ENCODE measurements at places on chromosomes 5 and 9.
A peak's percentile ranks its signal among the peaks of the same experiment; 100 is the strongest.

GRCh38 chr9:136695955-136696354 is 8.7 kb upstream of the AGPAT2 start:
- DNase-seq: no peak

GRCh38 chr9:22742401-22742800 is 295.8 kb downstream of the DMRTA1 start:
- DNase-seq: no peak

DNA sequence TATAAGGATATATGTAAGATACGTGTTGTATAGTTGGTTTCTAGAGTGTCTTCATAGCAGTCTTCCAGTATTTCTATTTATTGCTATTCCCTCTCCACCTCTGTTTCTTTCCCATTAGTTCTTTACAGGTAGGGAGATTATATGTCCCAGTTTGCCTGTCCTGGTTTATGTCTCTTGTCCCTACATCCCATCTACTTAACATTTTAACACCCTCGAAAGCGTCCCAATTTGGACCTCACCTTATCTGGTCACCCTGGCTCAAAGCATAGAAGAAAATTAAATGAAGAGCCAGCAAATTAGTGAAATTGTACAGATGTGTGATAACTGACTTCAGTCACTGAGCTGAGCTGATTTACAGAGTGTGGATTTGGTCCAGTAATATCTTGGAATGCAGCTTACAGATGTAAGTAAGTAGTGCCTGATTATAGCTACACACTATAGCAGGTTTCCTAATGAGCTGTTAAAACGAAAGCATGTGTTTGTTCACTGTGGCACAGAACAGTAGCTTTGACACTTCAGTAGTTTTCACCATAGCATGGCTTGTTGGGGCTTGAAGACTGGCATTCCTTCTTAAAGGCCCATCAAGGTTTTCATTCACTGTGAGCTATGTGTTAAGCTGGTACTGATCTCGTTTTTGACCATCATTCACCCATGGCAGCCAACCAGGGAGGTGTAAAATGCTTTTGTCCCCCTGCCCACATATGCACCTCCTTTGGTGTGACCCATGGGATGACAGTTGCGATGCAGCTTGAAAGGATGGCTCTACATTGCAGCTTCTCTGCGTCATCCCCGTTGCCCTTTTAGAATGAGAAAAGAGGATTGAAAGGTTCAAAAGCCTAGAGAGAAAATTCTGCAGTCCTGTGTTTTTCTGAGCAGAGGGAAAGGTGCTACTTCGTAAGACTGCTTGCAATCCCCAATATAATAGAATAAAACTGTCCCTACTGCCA is 192.1 kb upstream of the DMRT1 start:
- DNase-seq: no peak

GRCh38 chr9:138003485-138004190 is 126.1 kb downstream of the CACNA1B start:
- DNase-seq: no peak

DNA sequence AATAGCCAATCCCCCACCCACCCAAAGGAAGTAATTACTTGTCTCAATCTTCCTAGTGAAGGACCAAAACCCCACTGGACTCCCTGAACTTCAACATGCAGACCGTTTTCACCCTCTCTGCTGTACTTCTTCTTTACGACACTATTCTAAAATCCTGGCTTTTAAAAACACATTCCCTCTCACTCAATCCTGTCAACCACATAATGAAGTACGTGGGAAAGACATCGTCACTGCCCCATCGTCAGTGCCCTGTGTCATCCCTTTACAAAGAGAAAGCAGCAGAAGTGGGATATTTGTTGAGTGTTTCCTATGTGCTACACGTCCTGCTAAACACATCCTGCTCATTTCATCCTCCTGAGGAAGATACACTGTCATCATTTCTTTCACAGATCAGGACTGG is 54.2 kb downstream of the MAPKAP1 start:
- no peak for DNase-seq

DNA sequence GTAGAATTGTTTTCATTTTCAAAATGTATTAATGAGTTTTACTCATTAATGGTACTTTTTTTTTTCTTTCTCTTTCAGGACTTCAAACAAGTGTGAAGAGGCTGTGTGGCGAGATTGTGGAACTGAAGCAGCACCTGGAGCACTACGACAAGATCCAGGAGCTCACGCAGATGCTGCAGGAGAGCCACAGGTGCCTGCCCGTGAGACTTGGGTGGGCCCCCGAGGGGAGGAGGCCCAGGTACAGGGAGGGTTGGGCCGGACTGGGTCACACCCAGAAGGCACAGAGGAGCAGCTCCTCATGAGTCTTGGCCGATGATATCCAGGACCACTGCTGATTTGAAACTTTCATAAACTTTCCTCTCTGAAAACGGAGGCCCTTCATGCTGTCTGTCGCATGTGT is 35.6 kb downstream of the CEP72 start:
- no peak for DNase-seq

- DNase-seq: no peak
Measured at GRCh38 chr5:60916646-60917045, 28.2 kb downstream of the ERCC8 start.

DNA sequence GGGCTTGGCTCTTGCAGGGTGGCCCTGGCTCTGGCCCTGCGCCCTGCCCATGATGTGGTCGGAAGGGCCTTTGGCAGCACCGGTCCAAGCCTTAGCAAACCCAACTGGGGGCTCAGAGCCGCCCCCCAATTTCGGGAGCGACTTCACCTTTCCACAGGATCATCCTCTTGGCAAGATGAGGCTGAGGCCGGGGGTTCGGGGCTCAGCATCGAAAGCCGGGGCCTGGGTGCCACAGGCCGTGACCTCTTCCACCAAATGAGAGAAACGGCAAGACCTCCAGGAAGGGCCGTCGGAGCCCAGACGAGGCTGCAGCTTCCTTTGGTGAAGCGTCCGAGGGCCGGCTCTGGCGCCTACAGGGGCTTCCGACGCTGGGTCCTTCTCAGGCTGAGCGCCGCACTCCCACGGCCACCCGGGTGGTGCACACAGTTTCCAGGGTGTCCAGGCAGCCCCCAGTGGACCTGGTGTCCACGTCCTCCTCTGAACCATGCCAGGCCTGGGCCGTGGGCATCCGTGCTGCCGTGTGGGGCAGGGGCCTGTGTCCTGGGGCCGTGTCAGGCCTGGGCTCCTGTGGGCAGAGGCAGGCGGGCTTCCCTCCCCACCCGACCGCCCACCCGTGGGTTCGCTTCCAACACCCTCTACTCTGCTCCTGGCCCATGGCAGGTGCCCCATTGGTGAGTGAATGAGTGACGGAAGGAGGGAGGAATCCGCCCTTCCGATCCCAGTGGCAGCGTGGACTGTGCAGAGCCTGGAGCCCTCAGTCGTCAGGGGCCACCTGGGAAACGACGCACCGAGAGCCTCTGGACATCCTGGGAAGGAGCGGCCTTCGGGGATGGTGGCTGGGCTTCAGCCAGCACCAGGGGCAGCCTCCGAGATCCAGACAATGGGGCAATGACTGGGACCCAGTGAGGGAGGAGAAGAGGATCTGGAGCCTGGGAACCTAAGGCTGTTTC is 5.2 kb upstream of the AGPAT2 start:
- DNase-seq: no peak

DNA sequence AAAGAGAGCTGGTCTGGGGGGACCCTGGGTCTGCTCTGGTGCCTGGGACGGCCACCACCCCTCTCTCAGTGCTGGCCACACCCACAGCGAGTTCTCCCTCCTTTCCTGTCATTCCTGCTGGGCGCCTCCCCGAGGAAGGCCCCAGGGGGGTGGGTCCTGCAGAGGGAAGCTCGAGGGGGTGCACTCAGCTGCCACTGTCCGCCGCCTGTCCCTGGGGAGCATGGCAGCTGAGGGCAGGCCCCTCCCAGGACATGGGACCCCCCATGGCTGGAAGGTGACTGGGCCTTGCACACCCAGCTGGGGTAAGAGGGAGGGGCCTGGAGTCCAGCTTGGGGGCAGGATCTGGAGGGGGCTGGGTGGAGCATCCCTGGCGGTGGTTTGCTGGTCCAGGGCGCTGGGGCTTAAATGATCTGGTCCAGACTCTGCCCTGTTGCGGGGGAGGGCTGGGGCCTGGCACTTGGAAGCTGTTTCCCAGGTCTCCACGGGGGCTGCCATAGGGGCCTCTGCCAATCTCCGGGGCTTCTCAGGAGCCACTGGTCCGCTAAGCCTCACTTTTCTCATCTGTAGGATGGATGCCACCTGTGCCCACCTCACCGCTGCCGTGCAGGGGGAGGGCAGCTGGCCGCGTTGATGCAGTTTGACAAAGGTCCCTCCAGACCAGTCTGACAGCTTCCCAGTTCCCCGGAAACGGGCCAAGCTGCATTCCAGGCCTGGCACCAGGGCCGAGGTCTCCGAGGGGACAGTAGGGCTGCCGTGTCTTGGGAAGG is 6.0 kb upstream of the SLC2A6 start:
- DNase-seq: no peak

DNA sequence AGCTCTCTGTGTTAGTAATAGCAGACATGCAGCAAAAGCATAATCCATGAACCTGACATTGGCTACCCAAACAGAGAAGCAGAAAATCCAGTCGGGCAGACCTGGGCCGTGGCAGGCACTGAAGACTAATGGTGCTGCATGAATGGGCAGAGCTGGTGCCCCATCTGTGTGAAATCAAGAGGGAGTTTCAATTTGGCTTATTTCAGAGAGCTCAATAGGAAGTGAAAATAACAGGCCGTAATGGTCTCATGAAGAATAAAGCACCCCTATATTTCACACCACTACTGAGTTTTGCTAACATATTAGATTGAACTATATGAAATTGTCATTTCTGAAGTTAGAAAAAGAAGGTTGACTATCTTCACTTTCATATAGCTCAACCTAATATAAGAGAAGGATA is 149.7 kb downstream of the ENC1 start:
- no peak for DNase-seq

- peak; percentile 50 for DNase-seq
Measured at GRCh38 chr5:433836-434235, 9.1 kb upstream of the EXOC3 start.

DNA sequence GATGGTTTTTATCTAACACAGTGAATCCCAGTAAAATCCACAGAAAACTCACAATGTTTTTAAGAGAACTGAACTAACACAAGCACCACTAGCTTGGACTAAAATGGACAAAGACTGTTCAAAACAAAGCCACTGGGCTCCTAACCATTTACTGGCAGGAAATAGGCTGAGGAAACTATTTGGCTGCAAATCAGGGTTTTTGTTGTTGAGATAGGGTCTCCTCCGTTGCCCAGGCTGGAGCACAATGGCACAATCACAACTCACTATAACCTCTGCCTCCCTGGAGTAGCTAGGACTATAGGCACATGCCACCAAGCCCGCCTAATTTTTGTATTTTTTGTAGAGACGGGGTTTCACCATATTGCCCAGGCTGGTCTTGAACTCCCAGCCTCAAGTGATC is 99.7 kb downstream of the THBS4 start:
- no peak for DNase-seq

DNA sequence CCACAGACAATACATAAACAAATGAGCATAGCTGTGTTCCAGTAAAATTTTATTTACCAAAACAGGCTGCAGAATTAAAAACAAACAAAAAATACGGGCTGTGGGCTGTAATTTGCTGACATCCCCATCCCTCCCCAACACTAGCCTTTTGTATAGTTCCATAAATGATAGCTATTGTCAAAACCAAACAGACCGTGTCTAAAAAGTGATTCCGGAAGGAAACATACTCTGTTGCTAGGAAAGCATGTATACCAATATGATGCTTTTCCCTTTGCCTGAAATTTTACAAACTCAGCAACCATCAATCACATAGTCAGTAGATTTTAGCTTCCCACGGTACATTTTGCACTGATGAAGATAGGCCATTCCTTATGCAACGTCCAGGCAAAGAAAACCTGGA is 80.0 kb downstream of the TMEM215 start:
- DNase-seq: no peak
